ENCODE measurements at places on chromosomes 1 and 21.
A peak's percentile ranks its signal among the peaks of the same experiment; 100 is the strongest.

- DNase-seq: peak; percentile 46
Measured at GRCh38 chr1:222634180-222635013, 16.5 kb downstream of the MIA3 start.

GRCh38 chr21:38660333-38661196 is 145.2 kb upstream of the ETS2 start:
- DNase-seq: no peak

GRCh38 chr1:198749279-198749678 is 110.4 kb downstream of the PTPRC start:
- no peak for DNase-seq

GRCh38 chr1:59290193-59290949 is 6.5 kb upstream of the FGGY start:
- DNase-seq: no peak

DNA sequence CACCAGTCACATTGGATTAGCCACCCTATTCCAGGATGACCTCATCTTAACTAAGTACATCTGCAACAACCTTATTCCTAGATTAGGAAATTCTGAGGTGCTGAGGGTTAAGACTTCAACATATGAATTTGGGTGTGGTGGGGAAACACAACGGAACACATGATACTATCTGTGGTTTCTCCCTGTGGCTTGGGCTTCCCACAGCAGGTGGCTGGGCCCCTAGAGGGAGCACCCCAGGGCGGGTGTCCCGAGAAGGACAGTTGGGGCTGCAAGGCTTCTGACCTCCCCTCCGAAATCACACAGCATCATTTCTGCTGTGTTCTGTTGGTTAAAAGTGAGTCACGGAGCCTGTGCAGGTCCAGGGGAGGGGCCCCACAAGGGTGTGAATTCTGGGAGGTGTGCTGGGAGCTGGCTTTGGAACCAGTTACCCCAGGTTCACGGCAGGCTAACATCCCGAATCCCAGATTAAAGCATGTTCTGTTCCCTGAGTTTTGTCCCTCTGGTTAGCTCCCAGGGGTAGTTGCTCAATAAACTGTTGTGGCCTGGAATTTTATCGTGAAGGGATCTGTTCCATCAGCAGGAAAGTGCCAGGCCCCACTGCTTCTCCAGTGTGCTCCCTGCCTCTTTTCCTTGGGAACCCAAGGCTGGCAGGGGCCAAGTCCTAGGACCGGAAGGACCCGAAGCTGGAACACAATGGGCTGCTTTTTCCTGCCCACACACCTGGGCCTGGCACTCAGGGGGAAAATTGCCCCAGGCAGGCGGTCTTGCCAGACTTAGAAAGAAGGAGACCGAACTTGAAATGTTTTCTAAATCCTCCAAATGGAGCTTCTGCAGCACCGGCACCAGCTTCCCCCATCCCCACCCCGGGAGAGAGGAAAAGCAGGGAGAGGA is 154.0 kb upstream of the WNT4 start:
- no peak for DNase-seq

- DNase-seq: no peak
Measured at GRCh38 chr1:78267513-78268218, 221.9 kb downstream of the GIPC2 start.
